Central memory CD4-positive, alpha-beta T cell (primary cell): ENCODE measurements at places on chromosomes 2 and 18.
A peak's percentile ranks its signal among the peaks of the same experiment; 100 is the strongest.

- DNase-seq = no peak
Observed at GRCh38 chr2:172088245-172089004, 3.1 kb downstream of the DLX1 start.

DNA sequence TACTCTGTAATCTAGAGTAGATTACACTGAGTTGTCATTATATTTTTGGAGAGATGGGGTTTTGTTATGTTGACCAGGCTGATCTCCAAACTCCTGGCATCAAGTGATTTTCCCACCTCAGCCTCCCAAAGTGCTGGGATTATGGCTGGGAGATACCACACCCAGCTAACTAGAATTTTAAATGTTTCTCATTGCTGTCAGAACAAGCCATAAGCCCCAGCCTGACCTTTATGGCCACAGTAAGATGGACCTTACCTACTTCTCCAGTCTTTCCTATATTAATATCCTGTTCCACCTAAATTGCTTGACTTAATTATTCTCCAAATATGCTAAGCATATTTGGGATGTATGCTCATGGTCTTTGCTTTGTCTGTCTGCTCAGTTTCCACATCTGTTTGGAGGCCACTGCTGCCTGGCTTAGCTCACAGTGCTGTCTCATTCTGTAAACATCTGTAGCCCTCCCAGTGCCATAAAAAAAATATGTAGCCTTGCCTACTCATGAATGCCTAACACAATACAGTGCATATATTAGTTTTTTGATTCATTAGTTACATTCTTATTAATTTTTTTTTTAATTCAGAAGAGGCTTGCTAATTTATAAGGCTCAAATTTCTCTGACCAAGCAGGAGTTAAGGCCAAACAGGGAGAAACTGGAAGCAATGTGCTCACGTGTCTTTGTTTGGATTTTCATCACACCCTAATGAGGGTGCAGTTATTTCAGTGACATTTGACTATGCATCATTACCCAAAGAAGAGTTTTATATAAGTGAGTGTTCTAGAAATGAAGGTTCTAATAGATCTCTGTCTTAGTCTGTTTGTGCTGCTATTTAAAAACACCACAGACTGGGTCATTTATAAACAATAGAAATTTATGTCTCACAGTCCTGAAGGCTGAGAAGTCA lies 45.3 kb upstream of the PSME4 start:
- no peak for DNase-seq

- DNase-seq = no peak
Observed at GRCh38 chr2:191018643-191019119, 4.7 kb upstream of the STAT1 start.

DNA sequence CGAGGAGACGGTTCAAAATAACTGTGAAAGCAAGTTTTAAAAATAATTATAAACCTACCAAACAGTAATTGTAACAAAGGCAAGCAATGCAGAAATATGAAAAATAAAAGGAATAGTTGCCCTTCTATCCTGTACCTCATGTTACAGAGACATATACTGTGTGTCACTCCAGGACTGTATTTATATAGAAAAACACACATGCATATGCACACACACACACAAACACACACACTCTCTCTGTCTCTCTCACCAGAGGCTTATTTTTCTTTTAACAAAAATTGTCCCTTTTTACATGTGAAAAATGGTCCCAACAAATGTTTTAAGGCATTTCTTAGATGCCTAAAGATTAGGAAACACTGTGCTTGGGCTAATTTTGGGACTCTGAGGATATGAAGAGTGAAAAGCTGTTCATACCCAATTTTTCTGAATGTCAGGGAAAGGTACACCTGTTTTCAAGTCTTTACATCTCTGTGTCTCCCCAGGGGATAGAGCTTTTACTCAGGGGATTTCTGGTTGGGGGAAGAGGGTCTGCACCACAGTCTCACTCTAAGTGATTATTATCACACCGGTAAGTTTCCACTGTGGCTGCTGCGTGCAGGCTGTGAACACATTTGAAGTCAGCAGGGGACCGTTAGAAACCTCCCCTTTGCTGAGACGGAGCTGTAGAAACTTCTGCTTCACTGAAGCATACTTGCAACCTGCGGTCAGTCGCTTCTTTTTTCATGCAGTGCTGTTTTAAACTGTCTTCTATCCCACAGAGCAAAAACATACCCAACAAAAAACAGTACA lies 51.4 kb upstream of the SPAG16 start:
- DNase-seq = peak; percentile 14

GRCh38 chr18:44552706-44553105 lies 128.0 kb upstream of the SETBP1 start:
- DNase-seq = no peak

GRCh38 chr18:46161703-46162396 lies 57.7 kb downstream of the HAUS1 start:
- no peak for DNase-seq

DNA sequence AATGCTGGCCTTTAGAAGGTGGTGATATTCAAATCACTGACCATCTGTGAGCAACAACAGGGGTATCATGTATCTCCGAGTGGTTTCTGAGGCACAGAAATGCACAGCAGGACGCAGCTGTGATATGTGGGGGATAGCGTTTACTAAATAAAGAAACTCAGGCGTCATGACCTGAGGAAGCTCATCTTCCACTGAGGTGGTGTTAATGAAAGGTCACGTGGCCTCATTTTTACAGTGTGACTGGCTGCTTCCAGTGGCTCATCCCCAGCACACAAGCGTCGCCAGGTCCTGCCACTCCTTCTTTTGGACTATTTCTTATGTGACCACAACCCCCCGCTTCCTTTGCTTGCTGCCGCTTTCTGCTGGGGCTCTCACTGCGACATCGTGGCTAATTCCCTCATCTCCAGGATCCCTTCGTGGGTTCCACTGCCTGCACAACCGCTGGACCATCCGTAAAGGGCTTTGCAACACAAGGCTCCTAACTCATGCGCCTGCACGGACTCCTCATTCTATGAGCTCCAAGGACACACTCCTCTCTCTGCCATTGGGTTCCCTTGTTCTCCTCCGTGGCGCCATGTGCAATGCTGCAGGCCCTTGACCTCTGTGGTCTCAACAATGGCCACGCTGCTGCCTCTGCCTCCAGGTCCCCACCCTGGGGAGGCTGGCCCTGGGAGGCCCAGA lies 109.3 kb downstream of the MBP start:
- no peak for DNase-seq

DNA sequence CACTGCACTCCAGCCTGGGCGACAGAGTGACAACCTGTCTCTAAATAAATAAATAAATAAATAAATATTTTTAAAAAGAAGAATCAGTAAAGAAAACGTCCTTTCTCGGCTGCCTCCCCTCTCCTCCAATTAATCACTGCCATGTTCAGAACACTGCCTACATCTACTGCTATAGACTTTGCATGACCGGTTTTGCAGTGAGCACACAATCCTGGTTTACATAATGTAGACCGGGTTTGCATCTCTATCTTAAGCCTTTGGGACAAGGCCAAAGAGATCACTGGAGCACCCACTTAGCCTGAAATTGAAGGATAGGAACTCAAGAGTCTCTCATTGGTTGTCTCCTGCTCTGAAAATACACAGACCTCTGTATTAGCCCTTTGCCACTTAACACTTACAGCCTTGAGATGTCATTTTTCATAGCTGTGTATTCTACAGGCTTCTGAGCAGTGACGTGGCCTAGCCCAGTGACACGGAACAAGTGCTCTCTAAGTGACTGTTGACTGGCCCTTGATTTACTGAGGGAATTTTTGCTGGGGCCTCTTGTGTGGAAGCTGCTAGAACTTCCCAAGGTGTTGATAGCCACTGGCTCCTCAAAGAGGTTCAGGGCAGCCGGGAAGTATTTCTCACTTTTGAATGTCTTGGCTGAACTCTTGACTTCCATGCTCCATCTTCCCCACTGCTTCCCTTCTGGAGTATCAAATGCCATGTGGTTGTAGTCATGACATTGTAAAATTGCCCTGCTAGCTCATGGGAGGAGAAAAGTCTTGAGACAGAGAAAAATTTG lies 45.3 kb upstream of the CCBE1 start:
- DNase-seq = no peak

DNA sequence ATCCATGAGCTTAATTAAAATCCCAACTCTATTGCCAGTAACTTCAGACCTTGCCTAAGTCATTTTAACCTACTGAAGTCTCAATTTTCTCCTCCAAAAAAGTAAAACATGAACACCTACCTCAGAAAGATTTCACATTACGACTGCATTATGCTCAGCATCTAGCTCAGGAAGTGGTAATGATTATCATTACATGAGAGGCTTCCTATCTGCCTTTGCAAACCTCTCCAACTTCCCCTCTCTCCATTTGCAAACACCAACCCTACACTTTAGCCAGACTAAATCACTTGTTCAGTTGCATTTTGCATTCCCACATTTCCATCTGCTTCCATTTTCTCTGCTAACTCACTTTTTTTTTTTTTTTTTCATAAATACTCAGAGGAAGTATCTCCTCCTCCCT lies 6.8 kb downstream of the SLC38A11 start:
- DNase-seq = no peak

GRCh38 chr2:43311276-43311675 lies 84.9 kb upstream of the ZFP36L2 start:
- DNase-seq = no peak

GRCh38 chr2:217248312-217248935 lies 388.6 kb upstream of the TNP1 start:
- no peak for DNase-seq

DNA sequence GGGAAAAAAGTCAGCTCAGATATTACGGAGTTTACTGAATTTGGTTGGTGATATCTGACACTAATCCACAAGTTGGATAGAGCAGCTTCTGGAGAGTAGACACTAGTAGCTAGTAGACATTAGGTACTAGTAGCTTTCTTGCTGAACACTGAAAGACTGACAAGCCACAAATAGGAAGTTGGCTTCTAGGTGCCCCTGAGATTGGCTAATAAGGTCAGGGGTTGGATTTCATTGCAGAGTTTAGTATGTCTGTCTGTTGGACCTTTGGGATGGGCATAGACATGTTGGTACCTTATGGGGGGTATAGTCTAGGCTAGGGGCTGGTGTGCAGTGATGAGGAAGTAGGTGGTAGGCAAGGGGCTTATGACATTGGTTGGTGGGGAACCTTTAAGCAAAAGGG lies 164.9 kb upstream of the LRRTM1 start:
- DNase-seq = no peak

DNA sequence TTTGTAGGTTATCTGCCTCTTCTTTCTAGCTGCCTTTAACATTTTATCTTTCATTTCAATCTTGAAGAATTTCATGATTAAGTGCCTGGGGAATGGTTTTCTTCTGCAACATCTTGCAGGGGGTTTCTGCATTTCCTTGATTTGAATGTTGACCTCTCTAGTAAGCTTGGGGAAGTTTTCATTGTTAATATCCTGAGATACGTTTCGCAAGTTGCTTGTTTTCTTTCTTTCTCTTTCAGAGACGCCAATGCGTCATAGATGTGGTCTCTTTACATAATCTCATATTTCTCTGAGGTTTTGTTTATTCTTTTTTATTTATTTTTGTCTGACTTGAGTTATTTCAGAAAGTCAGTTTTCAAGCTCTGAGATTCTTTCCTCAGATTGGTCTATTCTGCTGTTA lies 225.7 kb downstream of the XIRP2 start:
- no peak for DNase-seq

DNA sequence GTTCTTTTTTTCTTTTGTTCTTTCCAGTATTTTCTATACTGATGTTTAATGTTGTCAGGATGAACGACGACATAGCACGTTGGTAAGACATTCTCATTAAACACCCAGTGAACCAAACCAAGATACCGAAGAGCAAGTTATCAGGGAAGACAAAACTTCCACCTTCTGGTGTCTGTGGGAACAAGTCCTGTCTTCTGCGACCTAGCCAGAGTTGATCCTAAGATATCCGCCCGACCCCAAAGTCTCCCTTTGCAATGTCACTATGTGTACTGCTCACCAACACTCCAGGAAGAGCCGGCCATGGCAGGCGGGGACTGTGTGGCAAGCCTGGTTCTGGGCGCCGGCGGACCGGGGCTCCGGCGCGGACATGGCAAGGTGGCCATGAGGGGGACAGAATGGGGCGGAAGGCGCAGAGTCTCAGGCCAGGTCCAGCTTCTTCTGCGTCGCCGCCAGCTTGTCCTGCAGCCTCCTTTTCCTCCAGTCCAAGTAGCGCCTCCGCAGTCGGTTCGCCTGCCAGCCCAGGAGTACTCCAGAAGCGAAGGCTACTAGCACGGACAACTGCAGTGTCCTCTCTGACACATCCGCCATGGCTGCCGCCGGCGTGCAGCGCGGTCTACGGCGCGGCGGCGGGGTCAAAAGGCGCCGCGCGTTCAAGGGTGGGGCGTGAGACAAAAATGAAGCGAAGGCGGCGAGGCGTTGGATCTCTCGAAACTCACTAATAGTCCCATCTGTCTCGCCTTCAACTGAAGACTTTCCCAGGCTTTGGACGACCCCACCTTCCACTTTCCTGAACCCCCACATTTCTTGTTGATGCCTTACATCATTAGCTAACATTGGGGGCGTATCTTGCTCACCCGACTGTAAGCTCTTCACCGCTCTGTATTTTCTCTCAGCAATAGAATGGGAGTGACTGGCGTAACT lies at the start of gene MTLN:
Gene MTLN (minus strand): TSS at position 610 of the 921 bp plus-strand sequence. CDS start 22 bp downstream, at position 588.
- peak; percentile 78 for DNase-seq

DNA sequence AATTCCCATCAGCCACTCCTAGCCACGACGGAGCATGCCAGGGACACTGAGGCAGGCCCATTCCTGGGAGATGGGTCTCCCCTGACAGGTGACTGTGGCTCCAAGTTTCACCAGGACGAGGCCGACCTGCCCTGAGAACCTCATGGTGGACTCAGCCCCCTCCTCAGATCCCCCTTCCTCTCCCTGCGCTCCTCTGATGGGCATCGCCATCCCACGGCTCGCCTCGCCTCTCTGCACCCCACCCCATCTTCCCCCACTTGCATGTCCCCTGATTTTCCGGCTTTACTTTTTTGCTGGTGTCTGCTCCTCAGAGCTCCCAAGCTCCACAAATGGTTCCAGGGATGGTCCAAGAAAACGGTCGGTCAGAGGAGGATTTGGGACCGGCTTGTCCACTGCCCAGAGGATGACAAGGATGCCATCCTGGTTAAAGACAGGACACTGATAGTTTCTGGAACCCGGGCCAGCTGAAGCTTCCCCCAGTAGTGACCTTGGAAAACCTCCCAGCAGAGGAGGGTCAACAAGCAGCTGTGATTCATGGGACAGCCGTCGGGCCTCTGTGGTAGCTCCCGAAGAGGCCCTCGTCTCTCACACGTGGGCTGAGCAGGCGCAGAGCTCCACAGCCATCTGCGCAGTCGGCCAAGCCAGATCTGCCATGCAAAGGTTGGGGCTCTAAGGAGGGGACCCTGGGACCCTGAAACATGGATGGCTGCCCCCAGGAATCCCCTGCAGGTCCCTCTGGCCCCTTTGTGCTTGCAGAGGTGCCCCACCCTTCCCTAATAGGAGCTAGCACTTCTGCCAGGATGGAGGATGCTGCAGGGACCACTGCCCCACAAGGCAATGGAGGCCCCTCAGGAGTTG lies 87.8 kb upstream of the SLC66A3 start:
- DNase-seq = no peak

- no peak for DNase-seq
Observed at GRCh38 chr2:159933727-159934049, 128.7 kb downstream of the PLA2R1 start.
